ENCODE measurements at places on chromosomes 7 and 10. TPM values are rescaled to one million over a fixed set of nuclear protein-coding genes. Genes with fewer than 3 reads are reported as not detected.

Gene NKX2-3
- polyA plus RNA-seq = not detected

Gene COPS6
- polyA plus RNA-seq = 116 TPM

Gene CRTAC1
- 5.3 TPM for polyA plus RNA-seq

Gene NOS3
- polyA plus RNA-seq = 9.7 TPM

Gene C10orf53
- polyA plus RNA-seq = not detected

Gene EPDR1
- polyA plus RNA-seq = 26.2 TPM

Gene CHST15
- 17.0 TPM for polyA plus RNA-seq

Gene GHRHR
- polyA plus RNA-seq = 0.31 TPM

Gene UCN3
- polyA plus RNA-seq = 0.78 TPM

Gene GSTO2
- 27.7 TPM for polyA plus RNA-seq

Gene TTYH3
- polyA plus RNA-seq = 153 TPM

Gene SLC18A3
- not detected for polyA plus RNA-seq

Gene PPIF
- polyA plus RNA-seq = 29.7 TPM

Gene LRRTM3
- 4.4 TPM for polyA plus RNA-seq

Gene CUL2
- 36.4 TPM for polyA plus RNA-seq

Gene ALOX5
- polyA plus RNA-seq = 1.3 TPM

Gene IDI1
- 43.7 TPM for polyA plus RNA-seq

Gene OPN1SW
- polyA plus RNA-seq = 2.3 TPM

Gene PRSS2
- polyA plus RNA-seq = not detected

Gene FEZF1
- polyA plus RNA-seq = not detected

Gene GCK
- polyA plus RNA-seq = 2.2 TPM

Gene IFIT2
- polyA plus RNA-seq = 14.2 TPM

Gene PTN
- 82.6 TPM for polyA plus RNA-seq

Gene CLDN3
- 23.4 TPM for polyA plus RNA-seq
